ENCODE measurements at places on chromosomes 7 and 10.

- no peak for DNase-seq
These were observed 10.4 kb upstream of the USP54 start for GRCh38 chr10:73601486-73601921.

- DNase-seq = no peak
These were observed 79.8 kb downstream of the EPDR1 start for GRCh38 chr7:38000272-38000671.

DNA sequence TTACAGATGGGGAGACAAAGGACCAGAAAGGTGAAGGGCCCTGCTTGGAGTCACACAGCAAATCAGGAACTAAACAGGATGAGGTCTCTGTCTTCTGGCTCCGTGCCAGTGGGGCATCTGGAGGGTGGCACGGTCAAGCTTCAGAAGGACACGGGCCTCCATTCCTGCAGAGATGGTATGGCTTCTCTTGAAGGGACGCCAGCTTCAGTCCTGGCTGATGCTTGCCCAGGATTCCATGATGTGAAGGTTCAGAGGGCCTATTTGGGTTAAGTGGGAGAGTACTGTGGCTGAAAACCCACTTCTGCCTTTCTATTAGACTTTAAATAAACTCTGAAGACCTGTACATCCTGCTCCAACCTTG lies 6.1 kb downstream of the RAMP3 start:
- DNase-seq = no peak

DNA sequence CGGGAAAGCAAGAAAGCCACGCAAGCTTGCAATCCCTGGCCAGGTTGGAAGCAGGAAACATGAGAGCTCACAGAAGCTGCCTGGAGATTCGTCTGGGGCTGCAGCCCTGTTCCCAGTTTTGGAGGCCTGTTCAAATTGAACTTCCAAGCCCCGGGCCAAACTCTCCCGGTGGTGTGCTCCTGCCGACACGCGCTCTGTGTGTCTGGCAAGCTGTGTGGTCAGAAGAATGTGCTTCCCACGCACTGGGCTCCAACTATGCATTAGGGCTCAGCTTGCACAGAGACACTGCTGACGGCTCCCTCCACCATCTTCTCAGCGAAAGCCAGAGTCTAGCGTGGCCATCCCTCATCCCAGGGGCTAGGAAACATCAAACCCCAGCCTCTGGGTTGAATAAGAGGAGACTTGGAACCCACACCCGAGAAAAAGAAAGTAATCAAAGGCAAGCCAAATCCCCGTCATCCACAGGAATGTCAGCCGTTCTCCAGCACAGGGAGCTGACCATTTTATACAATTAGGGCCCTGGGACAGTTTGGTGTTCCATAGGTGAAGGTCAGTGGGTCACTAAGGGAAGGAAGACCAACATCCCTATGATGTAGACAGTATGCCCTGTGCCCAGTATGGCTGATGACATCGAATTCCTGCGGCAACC lies 107.2 kb downstream of the FGFR2 start:
- DNase-seq = no peak

DNA sequence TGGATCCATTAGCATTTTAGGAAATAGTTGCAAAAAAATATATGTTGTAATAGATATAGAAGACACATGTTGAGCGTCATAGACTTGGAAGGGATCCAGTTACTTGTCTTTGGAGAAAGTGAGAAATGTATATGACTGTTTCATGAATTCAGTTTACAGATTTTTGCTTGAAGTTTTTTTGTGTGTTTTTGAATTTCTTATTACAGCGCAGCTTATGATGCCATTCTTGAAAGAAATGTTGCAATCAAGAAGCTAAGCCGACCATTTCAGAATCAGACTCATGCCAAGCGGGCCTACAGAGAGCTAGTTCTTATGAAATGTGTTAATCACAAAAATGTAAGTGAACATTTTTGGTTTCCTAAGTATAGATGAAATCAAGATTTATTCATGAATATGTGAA lies 98.2 kb downstream of the MAPK8 start:
- DNase-seq = no peak

DNA sequence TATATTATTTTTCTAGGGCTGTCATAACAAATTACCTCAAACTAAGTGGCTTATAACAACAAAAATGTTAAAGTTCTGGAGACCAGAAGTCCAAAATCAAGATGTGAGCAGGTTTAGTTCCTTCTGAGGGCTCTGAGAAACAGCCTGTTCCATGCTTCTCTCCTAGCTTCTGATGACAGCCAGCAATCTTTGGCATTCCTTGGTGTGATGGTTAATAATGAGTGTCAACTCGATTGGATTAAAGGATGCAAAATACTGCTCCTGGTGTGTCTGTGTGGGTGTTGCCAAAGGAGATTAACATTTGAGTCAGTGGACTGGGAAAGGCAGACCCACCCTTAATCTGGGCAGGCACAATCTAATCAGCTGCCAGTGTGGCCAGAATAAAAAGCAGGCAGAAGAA lies 26.3 kb upstream of the TNKS2 start:
- DNase-seq = no peak

All from activated CD4-positive, alpha-beta T cell treated with anti-CD3 and anti-CD28 coated beads, Interleukin-2, Interleukin-6, amounts not matched to agents 100 ng/mL and 50 ng/mL, durations not matched to agents 16 hours and 8 hours (primary cell).